Activated naive CD4-positive, alpha-beta T cell treated with anti-CD3 and anti-CD28 coated beads for 36 hours (primary cell): ENCODE measurements at places on chromosomes 13 and 19. TPM values are rescaled to one million over a fixed set of nuclear protein-coding genes. Genes with fewer than 3 reads are reported as not detected.

Gene BLOC1S3
- 6.5 TPM for total RNA-seq

GRCh38 chr19:3483226-3483628 is at the start of gene SMIM44:
Gene SMIM44 (minus strand): TSS chr19:3483441. CDS start chr19:3483403, 38 bp downstream.
- peaks cover 5% of the 10 kb centered on the region for H3K4me1 ChIP-seq
- no peak within 1 kb of the TSS for H3K4me3 ChIP-seq
- no peaks in the 10 kb centered on the region for H3K36me3 ChIP-seq
- DNase-seq, result no peak

- DNase-seq, result no peak
- peaks cover 3% of the 10 kb centered on the region for H3K4me1 ChIP-seq
- H3K36me3 ChIP-seq, result peaks cover 25% of the 10 kb centered on the region
- H3K4me3 ChIP-seq, result no peak overlapping the region
- H3K27ac ChIP-seq, result no peak overlapping the region
Measured at GRCh38 chr19:52901842-52902241, 4.4 kb upstream of the ZNF320 start.

DNA sequence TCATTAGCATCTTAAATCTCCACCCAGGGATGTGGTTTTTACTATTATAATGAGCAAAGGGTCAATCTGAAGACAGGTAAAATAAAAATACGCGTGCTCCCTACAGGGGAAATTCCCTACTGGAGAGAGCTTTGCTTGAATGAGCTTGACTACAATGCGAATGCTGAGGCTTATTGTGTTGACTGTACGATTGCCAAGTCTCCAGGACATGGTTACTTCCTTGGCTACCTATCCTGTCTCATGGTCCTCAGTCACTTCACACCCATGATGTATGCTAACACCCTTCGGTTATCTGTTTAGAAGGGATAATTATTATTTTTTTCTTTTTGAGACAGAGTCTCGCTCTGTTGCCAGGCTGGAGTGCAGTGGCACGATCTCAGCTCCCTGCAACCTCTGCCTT is 61.7 kb downstream of the ZNF627 start:
- peaks cover 3% of the 10 kb centered on the region for H3K27me3 ChIP-seq
- DNase-seq, result no peak
- H3K4me1 ChIP-seq, result no peaks in the 10 kb centered on the region

Gene PEPD
- 31.9 TPM for total RNA-seq
